ENCODE measurements at places on chromosomes 2 and 18.

DNA sequence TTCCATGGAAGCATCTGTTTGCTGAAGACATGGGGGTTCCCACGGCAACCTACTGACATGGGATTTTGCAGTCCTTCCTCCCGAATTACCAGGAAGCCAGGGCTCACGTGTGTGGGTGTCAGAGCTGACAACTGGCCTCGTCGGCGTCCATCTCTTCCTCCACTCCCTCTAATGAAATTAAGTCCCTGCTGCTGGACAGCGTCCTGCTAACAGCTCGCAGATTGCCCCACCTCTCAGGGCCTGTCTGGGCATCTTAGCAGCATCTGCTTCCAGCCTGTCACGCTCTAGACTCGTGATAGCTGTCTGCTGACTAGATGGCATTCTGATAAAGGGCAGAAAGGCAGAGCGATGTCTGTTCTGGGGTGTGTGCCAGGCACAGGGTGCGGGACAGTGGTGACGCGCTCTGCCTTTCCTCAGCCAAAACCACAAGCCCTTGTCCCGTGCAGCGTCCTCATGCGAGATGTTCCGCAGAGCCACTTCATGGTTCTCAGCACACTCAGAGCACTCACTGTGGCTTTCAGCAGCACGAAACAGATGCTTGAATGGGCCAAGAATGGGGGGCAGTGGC lies 161.1 kb downstream of the ARL4C start:
- DNase-seq, result peak; percentile 69

- DNase-seq, result no peak
These were observed 122.2 kb downstream of the INHBB start for GRCh38 chr2:120468136-120468535.

DNA sequence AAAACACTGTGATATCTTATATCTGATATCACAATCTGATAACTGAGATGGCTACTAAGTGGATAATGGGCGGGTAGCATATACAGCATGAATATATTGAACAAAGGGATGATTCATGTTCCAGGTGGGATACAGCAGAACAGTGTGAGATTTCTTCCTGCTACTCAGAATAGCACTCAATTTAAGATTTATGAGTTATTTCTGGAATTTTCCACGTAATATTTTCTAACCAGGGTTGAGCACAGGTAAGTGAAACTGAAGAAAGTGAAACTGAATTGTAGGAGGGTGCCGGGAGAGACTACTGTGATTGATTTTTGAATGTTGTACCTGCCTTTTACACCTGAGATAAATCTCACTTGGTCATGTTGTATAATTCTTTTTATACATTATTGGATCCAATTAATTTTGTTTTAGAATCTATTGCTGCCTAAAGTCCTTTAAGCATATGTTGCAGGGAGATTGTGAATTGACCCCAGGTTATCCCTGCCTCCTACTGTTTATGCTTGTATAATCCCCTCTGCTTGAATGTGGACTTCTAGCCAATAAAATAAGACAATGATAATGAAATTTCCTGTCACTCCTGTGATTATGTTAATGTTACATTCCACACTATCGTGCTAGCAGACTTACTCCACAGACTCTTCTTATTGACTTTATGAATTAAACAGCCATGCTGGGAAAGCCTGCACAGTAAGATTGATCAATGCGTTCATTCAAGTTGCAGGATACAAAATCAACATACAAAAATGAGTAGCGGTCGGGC lies 67.6 kb upstream of the RBBP8 start:
- DNase-seq, result no peak

- DNase-seq, result no peak
These were observed 33.0 kb downstream of the KCNIP3 start for GRCh38 chr2:95329891-95330793.

DNA sequence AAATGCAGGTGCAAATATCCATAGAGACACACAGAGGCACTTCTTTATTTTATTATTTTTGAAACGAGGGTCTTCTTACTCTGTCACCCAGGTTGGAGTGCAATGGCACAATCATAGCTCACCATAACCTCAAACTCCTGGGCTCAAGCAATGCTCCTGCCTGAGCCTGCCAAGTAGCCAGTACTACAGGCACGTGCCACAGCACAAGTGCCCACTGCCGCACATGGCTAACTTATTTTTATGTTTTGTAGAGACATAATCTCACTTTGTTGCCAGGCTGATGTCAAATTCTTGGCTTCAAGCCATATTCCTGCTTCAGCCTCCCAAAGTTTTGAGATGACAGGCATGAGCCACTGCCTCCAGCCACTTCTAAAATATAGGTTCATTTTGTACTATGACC lies 537.6 kb downstream of the THSD7B start:
- no peak for DNase-seq

DNA sequence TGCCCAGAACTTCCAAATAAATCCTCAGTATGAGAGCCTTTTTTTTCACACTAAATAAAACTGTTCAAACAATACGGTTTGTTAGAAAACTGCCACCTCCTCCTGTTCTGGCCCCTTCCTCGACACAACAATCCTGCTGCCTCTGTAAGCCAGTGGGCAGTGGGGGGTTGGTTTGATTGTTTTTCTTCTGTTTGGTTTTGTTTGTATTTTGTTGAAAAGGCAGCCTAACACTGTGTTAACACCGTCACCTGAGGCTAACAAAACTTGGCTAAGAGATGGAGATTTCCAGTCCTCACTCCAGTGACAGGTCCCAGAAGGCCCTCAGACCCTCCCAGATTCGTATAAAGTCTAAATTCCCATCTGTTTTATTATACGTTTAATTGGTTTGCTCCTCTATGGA lies 402.1 kb downstream of the ZNF521 start:
- no peak for DNase-seq

- peak; percentile 61 for DNase-seq
These were observed 75.5 kb upstream of the ZNF532 start for GRCh38 chr18:58788971-58789875.

DNA sequence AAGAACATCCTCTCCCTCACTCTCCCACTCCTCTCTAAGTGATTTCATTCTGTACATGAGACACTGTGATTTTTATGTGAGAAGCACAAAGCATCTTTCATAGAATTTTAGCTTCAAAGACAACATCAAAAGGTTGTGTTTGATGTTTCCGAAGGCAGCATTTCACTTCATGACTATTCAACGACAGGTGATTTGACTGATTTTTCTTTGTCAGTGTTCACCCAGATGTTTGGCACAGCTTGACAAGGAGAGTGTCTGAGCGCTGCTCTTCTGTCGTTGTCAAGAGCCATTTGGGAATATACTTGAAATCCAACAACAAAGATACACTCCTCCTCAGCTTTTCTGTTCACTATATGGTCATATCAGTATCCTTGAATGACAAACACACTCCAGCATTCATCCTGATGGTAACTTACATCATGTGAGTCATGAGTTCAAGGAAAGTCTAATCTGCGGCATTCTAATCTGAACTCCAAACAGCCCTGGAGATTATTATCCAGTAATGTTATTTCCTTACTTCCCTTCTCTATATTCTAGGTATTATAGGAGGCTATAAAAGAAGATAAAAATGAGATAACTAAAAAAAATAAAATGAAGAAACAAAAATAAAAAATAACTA lies 45.9 kb upstream of the ST6GAL2 start:
- no peak for DNase-seq
